Mesangial cell (primary cell): ENCODE measurements at places on chromosomes 6 and 20. TPM values are rescaled to one million over a fixed set of nuclear protein-coding genes. Genes with fewer than 3 reads are reported as not detected.

The OTOR gene
- total RNA-seq, result not detected in 2 replicates

The LRRC73 gene
- under 0.01 and 1.4 TPM in 2 replicates for total RNA-seq

The WFDC5 gene
- total RNA-seq, result not detected in 2 replicates

The BTN1A1 gene
- total RNA-seq, result 0.16 TPM in 1 of 2 replicates, not detected in the other

The BTNL2 gene
- not detected in 2 replicates for total RNA-seq

The GLP1R gene
- total RNA-seq, result not detected in 2 replicates

The KCNK5 gene
- total RNA-seq, result 0.16 and 1.3 TPM in 2 replicates

The SERPINB6 gene
- total RNA-seq, result 79.0 and 111 TPM in 2 replicates

The PMEPA1 gene
- 74.0 and 109 TPM in 2 replicates for total RNA-seq

The VWA7 gene
- total RNA-seq, result 0.81 and 9.8 TPM in 2 replicates

The SYCP2L gene
- total RNA-seq, result 0.33 and 0.38 TPM in 2 replicates

The ADAM33 gene
- total RNA-seq, result 0.33 and 2.2 TPM in 2 replicates

The NR2E1 gene
- not detected in 2 replicates for total RNA-seq

The WFDC10B gene
- not detected in 2 replicates for total RNA-seq

The PBOV1 gene
- not detected in 2 replicates for total RNA-seq

The CST1 gene
- total RNA-seq, result 0.25 TPM in 1 of 2 replicates, not detected in the other

The NT5E gene
- total RNA-seq, result 49.2 and 186 TPM in 2 replicates

The PLAGL1 gene
- 10.9 and 15.2 TPM in 2 replicates for total RNA-seq

The CLVS2 gene
- total RNA-seq, result 0.16 TPM in 1 of 2 replicates, not detected in the other

The C6orf15 gene
- total RNA-seq, result 0.13 and 2.0 TPM in 2 replicates

The CALHM4 gene
- total RNA-seq, result not detected in 2 replicates

The GSTA3 gene
- total RNA-seq, result not detected in 2 replicates

The MYLK4 gene
- total RNA-seq, result 0.16 and 0.51 TPM in 2 replicates

The PPP1R11 gene
- total RNA-seq, result 35.2 and 38.1 TPM in 2 replicates

The LHFPL5 gene
- 0.13 TPM in 1 of 2 replicates, not detected in the other for total RNA-seq

The CCM2L gene
- not detected in 2 replicates for total RNA-seq

The OVOL2 gene
- not detected in 2 replicates for total RNA-seq

The SLC22A1 gene
- total RNA-seq, result 0.51 and 0.98 TPM in 2 replicates

The FOXS1 gene
- total RNA-seq, result 2.3 and 15.2 TPM in 2 replicates

The CNBD2 gene
- total RNA-seq, result 5.4 and 7.7 TPM in 2 replicates

The ELOVL5 gene
- 63.4 and 70.7 TPM in 2 replicates for total RNA-seq

The PAK5 gene
- not detected in 2 replicates for total RNA-seq

The VSTM2L gene
- 2.0 and 5.5 TPM in 2 replicates for total RNA-seq

The FRK gene
- total RNA-seq, result 1.6 and 3.0 TPM in 2 replicates

The AGER gene
- 2.1 and 3.4 TPM in 2 replicates for total RNA-seq

The PDE10A gene
- total RNA-seq, result 9.6 and 13.8 TPM in 2 replicates

The PTCHD4 gene
- 0.33 and 1.8 TPM in 2 replicates for total RNA-seq

The MAP7 gene
- total RNA-seq, result 2.8 and 4.8 TPM in 2 replicates

The CTCFL gene
- total RNA-seq, result under 0.01 TPM in 1 of 2 replicates, not detected in the other

The C20orf202 gene
- 0.13 TPM in 1 of 2 replicates, not detected in the other for total RNA-seq

The PRR18 gene
- under 0.01 TPM in 2 replicates for total RNA-seq

The SIGLEC1 gene
- total RNA-seq, result not detected in 2 replicates

The TOX2 gene
- total RNA-seq, result 5.1 and 6.6 TPM in 2 replicates

The GCLC gene
- 8.1 and 11.4 TPM in 2 replicates for total RNA-seq

The C20orf141 gene
- 0.76 TPM in 1 of 2 replicates, not detected in the other for total RNA-seq

The GNAS-AS1 gene
- total RNA-seq, result 0.63 and 1.3 TPM in 2 replicates

The CUL7 gene
- 22.3 and 55.4 TPM in 2 replicates for total RNA-seq

The ATP9A gene
- total RNA-seq, result 15.3 and 47.7 TPM in 2 replicates

The STX7 gene
- total RNA-seq, result 21.0 and 25.9 TPM in 2 replicates

The HLA-DPB1 gene
- total RNA-seq, result 6.8 and 41.1 TPM in 2 replicates

The CST4 gene
- not detected in 2 replicates for total RNA-seq

The TPX2 gene
- total RNA-seq, result 8.1 and 134 TPM in 2 replicates

The NNAT gene
- 20.9 and 41.1 TPM in 2 replicates for total RNA-seq

The DPPA5 gene
- not detected in 2 replicates for total RNA-seq

The LAMA2 gene
- total RNA-seq, result 0.81 and 6.3 TPM in 2 replicates
